Neural progenitor cell (in vitro differentiated cells): ENCODE measurements at places on chromosomes 12 and 14. TPM values are rescaled to one million over a fixed set of nuclear protein-coding genes. Genes with fewer than 3 reads are reported as not detected.
A peak's percentile ranks its signal among the peaks of the same experiment; 100 is the strongest.

- peak overlapping the region; percentile 85 for H3K4me3 ChIP-seq
- no peaks in the 10 kb centered on the region for H3K36me3 ChIP-seq
- no peaks in the 10 kb centered on the region for H3K27me3 ChIP-seq
- H3K27ac ChIP-seq = peak overlapping the region; percentile 93
- peaks cover 40% of the 10 kb centered on the region for H3K4me1 ChIP-seq
These were observed 966 bp downstream of the SINHCAF start for GRCh38 chr12:31324845-31325523.

ESRRB gene
- 1.2 and 1.3 TPM in 2 replicates for total RNA-seq

DNA sequence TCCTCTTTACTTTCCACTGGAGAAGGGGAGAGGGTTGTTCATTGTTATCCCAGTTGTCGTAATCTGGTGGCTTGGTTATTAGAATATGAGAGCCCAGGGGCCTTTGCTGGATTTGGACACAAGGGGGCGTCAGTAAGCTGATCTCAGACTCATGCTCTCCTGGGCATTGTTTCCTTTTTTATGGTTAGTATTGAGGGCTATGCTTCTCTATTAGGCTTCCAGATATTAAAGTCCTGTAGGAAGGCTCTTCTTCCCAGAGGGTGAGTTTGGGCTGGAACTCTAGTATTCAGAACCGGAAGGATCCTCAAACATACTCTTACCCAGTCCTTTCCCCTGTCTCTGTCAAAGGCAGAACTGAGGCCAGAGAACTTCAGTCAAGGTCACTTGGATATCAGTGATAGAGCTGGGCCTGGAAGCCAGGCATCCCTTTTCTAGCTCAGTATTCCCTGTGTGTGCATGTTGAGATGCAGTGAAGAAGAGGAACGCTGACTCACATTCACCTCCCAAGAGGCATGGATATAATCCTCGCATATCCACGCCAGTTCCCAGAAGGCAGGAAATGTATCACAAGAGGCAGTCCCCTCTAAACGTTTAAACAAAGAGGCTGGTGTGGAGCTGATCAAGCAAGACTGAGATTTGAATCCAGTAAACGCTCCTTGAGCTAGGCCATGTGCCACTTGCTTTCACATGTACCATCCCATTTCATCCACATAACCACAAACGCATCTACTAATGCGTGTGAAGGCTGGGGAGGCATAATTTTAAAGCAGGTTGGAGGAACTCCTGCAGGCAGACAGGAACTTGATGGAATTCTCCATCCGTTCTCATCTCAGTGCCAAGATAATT is 41.6 kb downstream of the UBE3B start:
- peak; percentile 73 for DNase-seq
- peaks cover 20% of the 10 kb centered on the region for H3K4me1 ChIP-seq
- H3K27ac ChIP-seq = no peak overlapping the region
- H3K27me3 ChIP-seq = no peaks in the 10 kb centered on the region
- no peak overlapping the region for H3K4me3 ChIP-seq
- no peaks in the 10 kb centered on the region for H3K36me3 ChIP-seq

CLEC1B gene
- not detected in 2 replicates for total RNA-seq

- no peaks in the 10 kb centered on the region for H3K4me1 ChIP-seq
- no peaks in the 10 kb centered on the region for H3K36me3 ChIP-seq
- no peak overlapping the region for H3K4me3 ChIP-seq
- DNase-seq = no peak
- no peak overlapping the region for H3K27ac ChIP-seq
- no peaks in the 10 kb centered on the region for H3K27me3 ChIP-seq
These were observed 12.9 kb upstream of the KRT73 start for GRCh38 chr12:52631264-52631663.

- no peaks in the 10 kb centered on the region for H3K27me3 ChIP-seq
- no peak overlapping the region for H3K27ac ChIP-seq
- peak overlapping the region; percentile 80 for H3K4me3 ChIP-seq
- no peaks in the 10 kb centered on the region for H3K36me3 ChIP-seq
- no peak for DNase-seq
These were observed 1.6 kb downstream of the BORCS5 start for GRCh38 chr12:12358528-12358927.

DNA sequence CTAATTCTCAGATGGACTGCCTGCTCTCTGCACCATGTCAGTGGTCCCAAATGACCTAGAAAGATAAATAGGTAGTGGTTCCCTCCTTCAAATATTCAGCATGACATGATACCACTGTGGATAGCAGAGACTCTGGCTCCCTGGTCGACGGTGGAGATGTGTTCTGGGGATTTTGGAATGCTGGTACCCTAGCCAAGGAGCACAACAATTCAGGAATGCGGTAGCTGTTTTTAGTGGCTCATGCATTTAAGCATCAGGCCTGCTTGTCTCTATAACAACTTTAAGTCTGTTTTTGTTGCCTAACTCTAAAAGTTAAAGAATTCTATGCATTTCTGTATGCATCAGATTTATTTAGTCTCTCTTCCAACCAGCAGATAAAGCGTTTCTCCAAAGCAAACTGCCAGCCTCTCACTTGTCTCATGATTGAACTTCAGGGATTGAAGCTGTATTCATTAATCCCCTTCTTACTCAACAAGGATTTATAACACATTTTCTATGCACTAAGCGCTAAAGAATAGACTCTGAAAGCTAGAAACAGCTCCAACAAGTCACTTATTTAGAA is 164.9 kb upstream of the BMP4 start:
- no peaks in the 10 kb centered on the region for H3K4me1 ChIP-seq
- H3K27me3 ChIP-seq = no peaks in the 10 kb centered on the region
- no peak overlapping the region for H3K27ac ChIP-seq
- no peaks in the 10 kb centered on the region for H3K36me3 ChIP-seq
- no peak overlapping the region for H3K4me3 ChIP-seq

DNA sequence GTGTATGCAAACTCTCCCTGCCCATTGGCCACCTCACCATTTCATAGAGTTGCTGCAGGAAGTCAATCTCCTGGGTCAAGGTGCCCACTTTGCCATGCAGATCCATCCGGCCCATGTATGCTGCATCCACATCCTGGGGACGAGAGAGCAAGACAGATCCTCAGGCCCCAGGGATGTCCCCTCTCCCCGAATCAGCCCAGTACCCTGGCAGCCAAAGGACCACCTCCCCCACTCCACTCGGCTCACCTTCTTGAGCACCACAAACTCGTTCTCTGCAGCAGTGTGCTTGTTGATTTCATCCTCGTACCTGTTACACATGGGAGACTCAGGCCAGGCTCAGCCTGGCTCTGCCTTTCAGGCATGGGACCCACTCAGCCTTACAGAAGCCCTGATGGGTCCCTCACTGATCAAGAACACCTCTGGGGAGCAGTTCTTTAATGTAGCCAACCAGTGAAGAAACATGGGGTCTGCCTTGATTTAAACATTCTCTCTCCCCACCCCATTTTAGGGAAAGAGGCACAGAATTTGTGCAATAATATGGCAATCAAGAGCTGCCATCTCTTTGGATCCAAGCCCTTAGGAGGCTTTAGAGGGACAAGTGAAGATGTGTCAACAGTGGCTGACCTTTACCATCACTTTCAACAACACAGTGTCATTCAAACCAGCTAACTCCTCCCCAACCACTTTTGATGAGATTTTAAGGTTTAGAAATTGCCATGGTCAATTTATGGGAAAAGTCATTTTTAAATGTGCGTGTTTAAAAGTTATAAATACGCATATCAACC is 3.9 kb downstream of the KRT79 start:
- no peaks in the 10 kb centered on the region for H3K36me3 ChIP-seq
- H3K27me3 ChIP-seq = no peaks in the 10 kb centered on the region
- no peaks in the 10 kb centered on the region for H3K4me1 ChIP-seq
- H3K27ac ChIP-seq = no peak overlapping the region
- DNase-seq = no peak

KLRC4 gene
- total RNA-seq = not detected in 2 replicates

DNA sequence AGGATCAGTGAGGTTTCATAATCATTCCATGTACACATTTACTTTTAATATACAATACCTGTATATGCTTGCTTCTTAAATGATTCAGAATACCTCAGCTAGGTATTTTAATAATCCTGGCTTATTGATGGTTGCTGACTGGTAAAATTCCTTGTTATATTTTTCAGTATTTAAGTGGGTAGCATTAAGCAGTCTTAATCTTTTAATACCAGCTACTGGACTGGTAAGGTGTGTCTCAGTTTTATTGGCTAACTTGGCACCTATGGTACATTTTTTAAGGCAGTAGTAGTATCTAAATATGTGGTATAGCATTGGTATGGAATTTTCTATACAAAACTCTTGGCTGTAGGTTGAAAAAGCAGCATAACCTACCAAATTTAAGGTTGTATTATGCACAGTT is 96.6 kb downstream of the RAD52 start:
- no peaks in the 10 kb centered on the region for H3K27me3 ChIP-seq
- no peak for DNase-seq
- no peaks in the 10 kb centered on the region for H3K4me1 ChIP-seq
- no peak overlapping the region for H3K4me3 ChIP-seq
- H3K36me3 ChIP-seq = peaks cover 7% of the 10 kb centered on the region
- no peak overlapping the region for H3K27ac ChIP-seq

DNA sequence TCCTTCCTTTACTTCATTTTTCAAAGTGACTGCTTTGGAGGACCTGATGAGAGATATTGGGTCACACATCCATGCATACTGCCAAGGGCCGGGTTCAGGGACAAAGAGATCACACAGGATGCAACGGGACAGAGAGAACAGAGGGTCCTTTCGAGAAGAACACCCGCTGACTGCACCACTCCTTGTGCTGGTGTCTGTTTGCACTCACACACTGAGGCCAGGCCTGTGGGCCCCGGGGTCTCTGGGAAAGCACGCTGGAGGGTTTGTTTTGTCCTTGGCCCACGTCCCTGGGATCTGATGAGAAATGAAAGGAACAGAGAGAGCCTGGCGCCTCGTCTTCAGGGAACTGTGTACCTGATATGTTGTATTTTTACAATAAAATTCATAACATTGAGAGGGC is 42.2 kb downstream of the PAH start:
- peaks cover 10% of the 10 kb centered on the region for H3K4me1 ChIP-seq
- no peak overlapping the region for H3K4me3 ChIP-seq
- H3K27ac ChIP-seq = no peak overlapping the region
- H3K36me3 ChIP-seq = no peaks in the 10 kb centered on the region
- no peak for DNase-seq

DNA sequence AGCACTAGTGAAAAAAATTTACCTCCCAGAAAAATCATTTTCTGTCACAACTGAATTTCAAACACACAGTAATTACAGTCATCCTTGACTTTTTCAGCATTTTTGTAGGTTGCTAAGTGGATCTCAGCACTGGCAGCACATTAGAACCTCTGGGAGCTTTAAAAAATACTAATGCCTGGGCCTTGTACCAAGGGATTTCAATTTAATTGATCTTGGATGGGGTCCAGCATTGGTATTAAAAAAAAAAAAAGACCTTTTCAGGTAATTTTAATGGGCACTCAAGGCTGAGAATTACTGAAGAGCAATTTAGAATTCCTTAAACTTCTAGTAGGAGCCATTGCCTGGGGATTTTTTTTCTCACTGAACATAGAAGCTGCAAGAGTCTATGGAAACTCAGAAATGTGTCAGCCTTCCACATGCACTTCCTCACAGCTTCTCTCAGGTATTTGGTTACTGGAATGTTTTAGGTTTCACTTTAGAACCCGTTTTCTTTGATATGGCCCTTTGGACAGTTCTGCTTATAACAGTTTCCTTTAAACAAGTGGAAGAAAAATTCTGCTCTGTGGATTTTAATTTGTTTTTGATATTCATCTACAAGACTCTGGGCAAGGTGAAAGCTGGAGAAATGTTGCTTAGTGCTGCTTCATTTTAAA is 88.5 kb upstream of the DACT1 start:
- no peaks in the 10 kb centered on the region for H3K4me1 ChIP-seq
- H3K4me3 ChIP-seq = no peak overlapping the region
- no peak overlapping the region for H3K27ac ChIP-seq
- no peaks in the 10 kb centered on the region for H3K36me3 ChIP-seq
- no peaks in the 10 kb centered on the region for H3K27me3 ChIP-seq

CDK2 gene
- 46.5 and 52.2 TPM in 2 replicates for total RNA-seq

SYNDIG1L gene
- 0.40 TPM in 1 of 2 replicates, not detected in the other for total RNA-seq

SSTR1 gene
- total RNA-seq = not detected in 2 replicates

DNA sequence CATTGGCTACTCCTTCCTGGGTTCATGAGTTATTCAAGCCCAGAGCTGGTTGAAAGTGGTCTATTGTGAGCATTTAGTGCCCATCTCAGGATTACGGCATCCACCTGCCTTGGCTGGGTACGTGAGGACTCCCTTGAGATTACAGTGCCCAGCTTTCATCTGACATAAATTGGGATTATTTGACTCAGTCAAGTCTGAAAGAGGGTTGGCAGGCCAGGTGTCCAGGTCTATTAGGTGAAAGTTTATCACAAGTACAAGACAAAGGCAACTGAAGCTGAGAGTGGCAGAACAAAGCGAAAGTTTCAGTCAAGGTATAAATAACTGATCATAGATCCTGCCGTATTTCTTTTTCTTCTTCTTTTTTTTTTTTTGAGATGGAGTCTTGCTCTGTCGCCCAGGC is 84.6 kb upstream of the ATF7IP start:
- DNase-seq = no peak
- no peak overlapping the region for H3K4me3 ChIP-seq
- peaks cover 33% of the 10 kb centered on the region for H3K4me1 ChIP-seq
- H3K36me3 ChIP-seq = no peaks in the 10 kb centered on the region
